ENCODE measurements at places on chromosomes 13 and 19. TPM values are rescaled to one million over a fixed set of nuclear protein-coding genes. Genes with fewer than 3 reads are reported as not detected.

ERICH4 gene
- polyA plus RNA-seq = not detected

CEACAM1 gene
- 8.8 TPM for polyA plus RNA-seq

WDR62 gene
- 1.8 TPM for polyA plus RNA-seq

ZNF723 gene
- polyA plus RNA-seq = not detected

TMEM150B gene
- not detected for polyA plus RNA-seq

TIMM29 gene
- 8.6 TPM for polyA plus RNA-seq

IFNL4 gene
- not detected for polyA plus RNA-seq

All from B cell (primary cell).